ENCODE measurements at places on chromosomes 12 and 14. TPM values are rescaled to one million over a fixed set of nuclear protein-coding genes. Genes with fewer than 3 reads are reported as not detected.
A peak's percentile ranks its signal among the peaks of the same experiment; 100 is the strongest.

- peaks cover 11% of the 10 kb centered on the region for H3K27me3 ChIP-seq
- no peaks in the 10 kb centered on the region for H3K4me1 ChIP-seq
- H3K4me3 ChIP-seq = no peak overlapping the region
- no peaks in the 10 kb centered on the region for H3K36me3 ChIP-seq
- no peak for DNase-seq
Observed at GRCh38 chr12:111256629-111257434, 112.1 kb downstream of the PHETA1 start.

- H3K27ac ChIP-seq = no peak overlapping the region
- H3K36me3 ChIP-seq = peaks cover 31% of the 10 kb centered on the region
- H3K4me3 ChIP-seq = no peak overlapping the region
- DNase-seq = no peak
Observed at GRCh38 chr12:119869720-119870119, 7.4 kb downstream of the CIT start.

DNA sequence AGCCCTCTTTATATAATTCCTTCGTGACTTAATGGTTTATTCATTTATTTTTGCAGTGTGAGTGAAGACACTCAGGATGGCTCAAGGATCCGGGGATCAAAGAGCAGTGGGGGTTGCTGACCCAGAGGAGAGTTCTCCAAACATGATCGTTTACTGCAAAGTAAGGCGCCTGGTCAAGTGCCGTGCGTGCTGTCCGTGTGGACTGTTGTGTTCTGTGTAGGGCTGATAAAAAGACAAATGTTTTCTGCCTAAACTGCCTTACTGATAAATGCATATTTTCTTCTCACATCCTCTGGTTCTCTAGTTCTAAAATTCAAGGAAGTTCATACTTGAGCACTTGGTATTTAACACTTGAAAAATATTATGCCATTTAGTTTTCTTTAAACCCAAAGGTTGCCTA lies 32.5 kb downstream of the RGS6 start:
- no peak for DNase-seq
- no peak overlapping the region for H3K4me3 ChIP-seq
- peaks cover 12% of the 10 kb centered on the region for H3K27me3 ChIP-seq
- H3K27ac ChIP-seq = no peak overlapping the region

- H3K4me3 ChIP-seq = peak overlapping the region; percentile 63
- H3K4me1 ChIP-seq = peaks cover 24% of the 10 kb centered on the region
- no peaks in the 10 kb centered on the region for H3K36me3 ChIP-seq
- H3K27ac ChIP-seq = peak overlapping the region; percentile 76
Observed at GRCh38 chr12:94100211-94100627, 48.2 kb upstream of the PLXNC1 start.

DNA sequence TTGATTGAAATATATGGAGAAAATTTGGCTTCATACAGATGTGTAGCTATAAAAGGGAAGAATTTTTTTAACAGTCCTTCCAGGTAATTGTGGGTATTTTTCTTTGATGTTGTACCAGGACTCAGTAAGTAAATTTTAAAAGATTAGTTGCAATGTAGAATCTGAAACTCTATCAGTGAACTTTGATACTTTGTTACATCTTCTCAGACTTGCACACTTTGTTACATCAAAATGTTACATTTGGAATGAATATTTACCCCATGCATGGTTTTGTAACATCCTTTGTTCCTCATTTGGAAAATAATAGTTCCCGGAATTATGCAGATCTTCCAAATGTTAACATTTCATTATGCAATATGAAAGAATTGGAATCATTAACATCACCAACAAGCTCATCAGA lies 13.8 kb downstream of the MTHFD1 start:
- H3K4me3 ChIP-seq = no peak overlapping the region
- peaks cover 5% of the 10 kb centered on the region for H3K4me1 ChIP-seq
- H3K27ac ChIP-seq = no peak overlapping the region
- DNase-seq = no peak

The CLEC9A gene
- total RNA-seq = not detected

GRCh38 chr14:29759521-29760340 lies 167.9 kb downstream of the PRKD1 start:
- H3K4me1 ChIP-seq = no peaks in the 10 kb centered on the region
- no peak overlapping the region for H3K27ac ChIP-seq
- no peaks in the 10 kb centered on the region for H3K36me3 ChIP-seq
- no peak for DNase-seq

DNA sequence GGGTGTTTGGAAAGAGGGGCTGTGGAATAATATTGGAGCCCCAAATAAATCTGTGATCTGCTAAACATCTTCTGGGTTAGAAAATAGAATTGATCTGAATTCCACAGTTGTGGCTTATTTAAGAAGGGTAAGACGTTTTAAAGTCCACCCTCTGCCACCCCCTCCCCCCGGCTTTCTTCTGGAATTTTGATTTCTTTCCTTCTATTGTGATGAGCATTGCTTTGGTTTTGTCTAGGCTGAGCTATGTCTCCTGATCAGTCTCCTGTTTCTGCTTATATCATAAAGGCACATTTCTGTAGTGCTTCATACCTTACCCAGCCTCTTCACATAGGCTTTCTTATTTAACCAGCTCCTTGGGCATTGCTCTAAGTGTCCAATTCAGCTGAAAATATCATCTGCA lies 77.3 kb upstream of the SLC38A2 start:
- DNase-seq = no peak
- H3K27me3 ChIP-seq = no peaks in the 10 kb centered on the region

DNA sequence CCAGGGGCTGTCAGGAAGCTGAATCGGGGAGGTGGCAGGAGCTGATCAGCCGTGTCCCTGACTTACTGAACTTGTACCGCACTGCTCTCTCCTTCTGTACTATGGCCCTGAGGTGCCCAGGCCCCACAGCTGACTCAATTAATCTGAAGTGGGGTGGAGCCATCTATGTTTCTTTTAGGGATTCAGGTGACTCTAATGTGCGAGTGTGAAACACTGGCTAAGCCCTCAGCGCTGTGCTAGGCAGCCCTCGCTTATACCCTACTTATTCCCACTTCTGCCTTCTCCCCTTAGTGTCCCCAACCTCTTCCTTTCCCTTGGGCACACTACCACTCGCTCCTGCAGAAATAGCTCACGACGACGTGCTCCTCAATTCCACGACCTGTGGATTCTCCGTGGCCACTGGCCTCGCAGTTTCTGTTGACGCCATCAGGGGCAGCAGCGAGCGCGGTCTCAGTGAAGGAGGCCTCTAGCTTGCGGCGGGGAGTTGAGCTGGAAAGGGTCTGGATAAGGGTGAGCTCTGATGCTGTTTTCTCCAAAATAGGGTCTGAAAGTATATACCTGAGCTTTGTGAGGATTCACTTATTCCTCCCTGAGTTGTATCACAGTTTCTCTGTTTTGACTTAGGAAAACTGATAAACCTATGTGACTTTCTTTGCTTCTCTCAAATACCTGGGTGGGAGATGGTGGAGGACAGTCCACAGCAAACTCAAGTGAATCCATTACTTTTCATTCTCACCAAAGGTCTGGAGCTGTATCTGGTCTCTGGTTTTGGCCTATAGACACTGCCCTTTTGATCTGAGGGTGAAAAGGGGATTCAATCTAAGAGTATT lies 167.6 kb downstream of the SLC41A2 start:
- no peaks in the 10 kb centered on the region for H3K36me3 ChIP-seq
- H3K27ac ChIP-seq = no peak overlapping the region
- H3K4me1 ChIP-seq = peaks cover 2% of the 10 kb centered on the region
- peaks cover 3% of the 10 kb centered on the region for H3K27me3 ChIP-seq
- no peak overlapping the region for H3K4me3 ChIP-seq

DNA sequence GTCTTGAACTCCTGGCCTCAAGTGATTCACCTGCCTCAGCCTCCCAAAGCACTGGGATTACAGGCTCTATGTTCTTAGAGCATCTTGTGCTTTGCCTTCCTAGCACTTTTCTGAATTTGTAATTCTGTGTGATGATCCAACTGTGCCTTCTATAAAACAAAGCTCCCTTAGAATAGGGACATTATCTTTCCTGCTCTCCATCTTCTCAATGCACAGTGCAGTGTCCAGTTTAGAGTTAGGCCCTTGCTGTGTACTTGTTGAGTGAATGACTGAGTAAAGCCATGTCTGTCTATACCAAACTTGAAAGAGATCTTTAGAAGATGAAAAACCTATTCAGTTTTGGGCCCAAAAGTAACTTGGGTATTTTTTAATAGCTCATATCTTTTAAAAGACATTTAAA lies 5.2 kb downstream of the WDR20 start:
- DNase-seq = no peak
- no peak overlapping the region for H3K4me3 ChIP-seq
- no peaks in the 10 kb centered on the region for H3K27me3 ChIP-seq
- H3K4me1 ChIP-seq = peaks cover 42% of the 10 kb centered on the region
- peaks cover 3% of the 10 kb centered on the region for H3K36me3 ChIP-seq

GRCh38 chr12:25186788-25187402 lies 8.1 kb downstream of the DNAI7 start:
- no peaks in the 10 kb centered on the region for H3K27me3 ChIP-seq
- peak overlapping the region; percentile 5 for H3K27ac ChIP-seq
- no peaks in the 10 kb centered on the region for H3K36me3 ChIP-seq

DNA sequence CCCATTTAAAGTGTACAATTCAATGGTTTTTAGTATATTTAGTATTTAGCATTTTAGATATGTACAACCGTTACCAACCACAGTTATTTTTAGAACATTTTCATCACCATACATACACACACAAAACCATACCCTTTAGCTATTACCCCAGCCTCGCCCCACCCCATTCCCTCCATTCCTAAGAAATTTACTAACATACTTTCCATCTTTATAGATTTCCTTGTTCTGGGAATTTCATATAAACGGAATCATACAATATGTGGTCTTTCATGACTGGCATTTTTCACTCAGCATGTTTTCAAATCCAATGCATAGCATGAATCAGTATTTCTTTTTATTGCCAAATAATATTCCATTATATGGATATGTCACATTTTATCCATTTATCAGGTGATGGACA lies 101.5 kb downstream of the TAOK3 start:
- no peak for DNase-seq
- peaks cover 7% of the 10 kb centered on the region for H3K4me1 ChIP-seq
- no peaks in the 10 kb centered on the region for H3K36me3 ChIP-seq
- H3K27me3 ChIP-seq = no peaks in the 10 kb centered on the region

The VRTN gene
- not detected for total RNA-seq

DNA sequence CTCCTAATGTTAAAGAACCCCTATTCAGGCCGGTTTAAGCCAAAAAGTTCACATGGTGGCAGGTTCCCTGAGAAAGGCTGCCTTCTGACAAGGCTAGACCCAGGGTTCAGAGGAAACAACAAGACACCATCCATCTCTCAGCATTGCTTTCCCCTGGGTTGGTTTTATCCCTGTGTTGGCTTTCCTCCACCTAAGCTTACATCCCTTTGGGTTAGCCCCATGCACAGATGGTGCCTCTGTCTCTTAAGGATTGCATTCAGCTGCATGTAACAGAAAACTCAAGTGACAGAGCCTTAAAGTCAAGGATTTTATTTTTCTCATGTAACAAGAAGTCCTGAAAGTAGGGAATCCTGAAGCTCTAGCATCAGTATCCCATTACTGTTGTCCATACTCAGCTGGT lies 42.8 kb upstream of the RIN3 start:
- H3K4me1 ChIP-seq = peaks cover 5% of the 10 kb centered on the region

DNA sequence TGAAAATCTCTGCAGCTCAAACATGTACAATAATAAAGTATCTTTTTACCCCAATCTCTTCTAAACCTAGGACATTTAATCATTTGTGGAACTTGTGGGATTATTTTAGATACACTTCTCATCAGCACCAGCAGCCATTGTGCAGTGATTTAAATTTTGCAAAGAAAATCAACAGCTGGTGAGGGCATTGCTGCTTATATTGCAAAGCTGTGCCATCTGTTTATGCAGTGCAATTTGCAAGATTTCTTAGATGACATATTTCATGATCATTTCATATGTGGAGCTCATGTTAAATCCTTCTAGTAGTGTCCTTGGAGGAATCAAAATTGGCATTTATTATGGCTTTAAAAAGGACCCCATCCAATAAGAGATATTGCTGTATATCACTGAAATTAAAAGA lies 320.7 kb downstream of the BTG1 start:
- H3K4me3 ChIP-seq = no peak overlapping the region

DNA sequence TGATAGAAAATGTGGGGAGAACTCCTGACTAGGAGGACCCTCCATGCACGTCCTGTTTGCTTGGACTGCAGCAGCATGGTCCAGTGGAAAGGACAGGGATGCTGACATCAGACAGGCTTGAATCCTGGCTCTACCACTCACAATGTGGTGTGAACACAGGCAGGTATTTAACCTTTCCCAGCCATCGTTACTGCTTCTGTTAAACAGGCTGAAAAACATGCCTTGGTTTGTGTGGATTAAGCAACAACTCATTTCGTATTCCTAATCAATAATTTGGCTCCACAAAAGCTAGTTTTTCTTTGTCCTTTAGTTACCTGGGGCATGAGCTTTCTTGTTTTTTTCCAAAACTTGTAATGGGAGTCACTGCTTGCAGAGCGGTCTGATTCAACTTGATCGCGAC lies 41.0 kb downstream of the APPL2 start:
- H3K36me3 ChIP-seq = peaks cover 18% of the 10 kb centered on the region
- no peak overlapping the region for H3K27ac ChIP-seq
- no peak for DNase-seq

The P2RX2 gene
- not detected for total RNA-seq

GRCh38 chr12:118311666-118312065 lies 61.0 kb downstream of the TAOK3 start:
- no peak overlapping the region for H3K27ac ChIP-seq
- H3K27me3 ChIP-seq = no peaks in the 10 kb centered on the region
- no peak for DNase-seq
- H3K4me3 ChIP-seq = no peak overlapping the region
- H3K4me1 ChIP-seq = peaks cover 51% of the 10 kb centered on the region

Measured in activated CD4-positive, alpha-beta memory T cell treated with anti-CD3 and anti-CD28 coated beads for 36 hours (primary cell).